M059J (cell line): ENCODE measurements at places on chromosomes 6 and 20.

GRCh38 chr20:44700306-44700705 lies 14.9 kb upstream of the CCN5 start:
- no peak for DNase-seq

- DNase-seq = no peak
These were observed 29.5 kb downstream of the RIOK1 start for GRCh38 chr6:7419065-7419464.

DNA sequence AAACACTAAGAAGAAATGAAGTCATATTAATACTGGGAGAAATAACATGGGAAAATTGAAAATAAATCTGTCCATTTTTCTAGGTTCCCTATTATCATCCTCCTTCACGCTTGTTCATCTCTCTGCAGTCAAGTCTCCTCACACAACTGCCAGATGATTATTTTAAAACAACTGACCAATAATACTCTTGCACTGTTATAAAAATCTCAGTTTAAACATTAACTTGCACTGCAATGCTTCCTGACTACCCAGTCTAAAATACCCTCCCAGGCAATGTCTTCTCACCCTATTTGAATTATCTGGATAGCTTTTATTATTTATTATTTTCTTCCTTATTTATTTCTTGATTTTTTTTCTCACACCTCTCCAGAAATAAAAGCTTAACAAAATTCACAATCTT lies 5.7 kb downstream of the EYS start:
- no peak for DNase-seq

DNA sequence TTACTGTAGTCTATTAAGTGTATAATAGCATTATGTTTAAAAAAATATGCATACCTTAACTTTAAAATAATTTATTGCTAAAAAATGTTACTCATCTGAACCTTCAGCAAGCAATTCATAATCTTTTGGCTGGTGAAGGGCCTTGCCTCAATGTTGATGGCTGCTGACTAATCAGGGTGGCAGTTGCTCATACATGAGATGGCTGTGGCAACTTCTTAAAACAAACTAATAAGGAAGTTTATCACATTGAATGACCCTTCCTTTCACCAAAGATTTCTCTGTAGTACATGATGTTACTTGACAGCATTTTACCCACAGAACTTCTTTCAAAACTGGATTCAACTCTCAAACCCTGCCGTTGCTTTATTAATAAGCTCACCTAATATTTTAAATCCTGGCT lies 84.0 kb downstream of the TASP1 start:
- DNase-seq = peak; percentile 78

DNA sequence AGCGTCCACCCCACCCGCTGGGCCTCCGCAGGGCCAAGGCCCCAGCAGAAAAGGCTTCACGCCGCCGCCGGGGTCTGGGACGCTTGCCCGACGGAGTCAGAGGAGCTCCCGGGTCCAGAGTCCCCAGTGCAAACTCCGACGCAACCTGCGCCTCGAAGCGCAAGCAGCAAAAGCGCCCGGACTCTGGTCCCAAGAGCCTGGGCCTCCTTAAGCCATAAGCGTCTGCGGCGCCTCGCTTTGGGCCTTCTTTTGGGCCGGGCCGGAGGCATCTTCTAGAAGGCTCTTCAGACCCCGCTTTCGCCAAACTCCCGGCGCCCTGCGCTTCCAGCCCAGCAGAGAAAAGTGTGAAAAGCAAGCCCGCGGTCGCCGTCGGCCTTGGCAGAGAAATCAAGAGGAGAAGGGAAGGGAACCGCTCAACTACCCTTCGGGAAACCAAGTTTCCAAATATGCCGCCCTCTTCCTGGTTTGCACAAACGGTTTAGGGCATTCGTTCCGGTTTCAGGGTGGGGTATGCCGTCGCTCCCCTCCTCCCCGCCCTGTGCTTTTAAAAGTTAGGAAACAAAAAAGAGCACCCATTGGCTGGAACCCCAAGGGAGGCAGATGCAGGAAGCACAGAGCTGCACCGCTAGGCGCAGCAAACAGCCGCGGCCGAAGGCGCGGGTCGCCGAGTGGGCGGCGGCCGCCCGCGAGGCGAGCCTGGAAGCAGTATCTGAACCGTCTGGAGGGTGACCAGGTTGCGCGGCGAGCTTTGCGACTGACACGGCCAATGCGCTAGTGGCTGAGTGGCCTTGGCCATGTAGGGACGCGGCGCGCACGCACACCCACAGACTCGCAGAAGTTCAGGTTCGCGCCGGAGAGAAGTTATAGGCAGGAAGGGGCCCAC lies 1.2 kb downstream of the TBX18 start:
- no peak for DNase-seq

- no peak for DNase-seq
These were observed 12.6 kb upstream of the CARMIL1 start for GRCh38 chr6:25266456-25267100.
